ENCODE measurements at places on chromosomes 4 and X.

DNA sequence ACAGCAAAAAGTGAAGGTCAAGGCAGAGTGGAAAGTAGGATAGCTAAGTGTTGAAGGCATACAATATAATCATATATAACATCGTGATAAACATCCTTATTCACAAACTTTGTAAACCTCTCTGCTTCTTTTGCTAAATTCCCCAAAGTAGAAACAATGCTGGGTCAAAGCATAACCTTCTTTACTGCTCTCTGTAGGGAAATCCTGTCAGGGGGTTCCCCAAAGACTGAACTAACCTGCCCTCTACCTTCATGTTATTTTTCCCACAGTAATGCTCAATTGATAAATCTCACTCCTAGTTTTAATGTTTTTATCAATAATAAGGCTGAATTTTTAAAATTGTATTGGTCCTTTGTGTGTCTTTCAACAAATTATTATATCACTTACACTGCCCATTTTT, 55.7 kb downstream of the DCHS2 start:
- DNase-seq = no peak

DNA sequence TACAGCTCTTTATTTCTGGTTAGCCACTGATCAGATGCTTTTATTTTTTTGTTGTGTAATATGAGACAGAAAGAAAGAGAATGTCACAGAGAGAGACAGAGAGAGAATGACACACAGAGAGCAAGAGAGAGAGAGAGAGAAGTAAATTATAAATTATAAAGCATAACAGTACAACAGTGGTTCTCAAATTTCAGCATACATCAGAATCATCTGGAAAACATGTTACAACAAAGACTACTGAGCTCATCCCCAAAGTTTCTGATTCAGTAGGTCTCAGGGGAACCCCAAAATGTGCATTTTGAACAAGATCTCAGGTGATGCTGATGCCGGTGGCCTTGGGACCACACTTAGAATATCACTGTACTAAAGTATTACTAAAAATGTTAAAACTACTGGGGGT, 245.8 kb upstream of the DIAPH2 start:
- no peak for DNase-seq

DNA sequence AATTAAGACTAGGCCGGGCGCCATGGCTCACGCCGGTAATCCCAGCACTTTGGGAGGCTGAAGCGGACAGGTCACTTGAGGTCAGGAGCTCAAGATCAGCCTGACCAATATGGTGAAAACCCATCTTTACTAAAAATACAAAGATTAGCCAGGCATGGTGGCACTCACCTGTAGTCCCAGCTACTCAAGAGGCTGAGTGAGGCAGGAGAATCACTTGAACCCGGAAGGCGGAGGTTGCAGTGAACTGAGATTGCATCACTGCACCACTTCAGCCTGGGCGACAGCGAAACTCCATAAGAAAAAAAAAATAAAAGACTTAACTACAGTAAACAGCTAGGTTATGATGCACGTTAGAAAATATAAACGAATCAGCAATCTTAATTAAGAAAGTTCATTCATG, 216.0 kb upstream of the TEX13C start:
- no peak for DNase-seq

DNA sequence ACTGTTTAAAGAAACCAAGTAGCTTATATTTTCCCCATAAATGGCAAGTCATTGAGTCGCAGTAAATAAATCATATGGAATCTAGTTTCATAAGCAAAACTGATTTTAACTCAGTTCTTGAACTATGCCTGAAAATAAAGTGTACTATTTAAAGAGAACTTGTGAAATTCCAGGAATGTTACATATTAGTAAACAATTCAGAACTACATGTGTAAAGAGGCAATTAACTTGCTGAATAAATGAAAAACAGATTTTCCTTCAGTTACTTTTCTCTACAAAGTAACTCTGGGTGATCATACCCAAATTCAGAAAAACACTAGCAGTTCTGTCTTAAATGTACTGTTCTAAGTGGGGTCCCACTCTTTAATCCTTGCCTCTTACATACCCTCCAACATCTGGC, 236.1 kb upstream of the EDNRA start:
- no peak for DNase-seq

GRCh38 chr4:84726356-84726755, 143.4 kb downstream of the CDS1 start:
- no peak for DNase-seq

GRCh38 chr4:147963839-147964238, 232.0 kb downstream of the ARHGAP10 start:
- no peak for DNase-seq

DNA sequence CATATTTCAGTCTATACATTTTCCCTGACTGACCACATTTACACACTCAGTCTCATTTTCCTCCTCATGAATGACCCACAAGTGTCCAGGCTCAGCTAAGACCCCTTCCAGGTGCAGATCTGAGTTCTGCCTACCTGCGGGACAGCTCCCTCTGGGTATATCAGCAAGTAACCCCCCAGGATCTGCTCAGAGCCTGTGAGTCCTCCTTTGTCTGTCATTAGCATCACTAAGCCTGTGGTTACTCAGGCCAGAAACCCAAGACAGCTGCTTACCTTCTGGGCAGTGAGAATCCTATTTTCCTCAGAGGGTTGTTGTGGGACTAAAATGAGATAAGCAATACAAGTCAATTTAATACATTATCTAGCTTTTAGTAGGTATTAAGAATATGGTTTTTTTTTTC, 487.6 kb upstream of the BOD1L1 start:
- DNase-seq = no peak

- DNase-seq = no peak
These were observed 146.7 kb downstream of the CHIC2 start for GRCh38 chr4:53917729-53918128.

- DNase-seq = no peak
These were observed 4.0 kb downstream of the HERC6 start for GRCh38 chr4:88382621-88383020.

DNA sequence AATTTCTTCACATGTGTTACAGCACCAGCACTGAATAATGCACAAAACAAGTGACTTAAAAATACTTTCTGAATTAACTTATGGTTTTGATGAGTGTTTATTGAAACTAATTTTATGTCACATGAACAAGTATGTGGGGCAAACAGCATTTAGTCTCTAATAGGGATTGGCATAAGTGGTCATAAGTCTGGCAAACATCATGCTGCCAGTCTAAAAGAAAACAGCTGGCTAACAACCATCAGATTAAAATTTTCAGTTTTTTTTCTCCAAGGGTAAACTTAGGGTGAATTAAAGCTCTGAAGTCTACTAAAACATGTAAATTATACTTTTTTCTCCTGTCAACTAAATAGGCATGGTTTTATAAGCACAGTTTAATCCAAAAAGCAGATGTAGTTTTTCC, 1014.2 kb downstream of the FAT4 start:
- no peak for DNase-seq

- no peak for DNase-seq
These were observed 1229.5 kb upstream of the AGA start for GRCh38 chr4:178671766-178672165.

DNA sequence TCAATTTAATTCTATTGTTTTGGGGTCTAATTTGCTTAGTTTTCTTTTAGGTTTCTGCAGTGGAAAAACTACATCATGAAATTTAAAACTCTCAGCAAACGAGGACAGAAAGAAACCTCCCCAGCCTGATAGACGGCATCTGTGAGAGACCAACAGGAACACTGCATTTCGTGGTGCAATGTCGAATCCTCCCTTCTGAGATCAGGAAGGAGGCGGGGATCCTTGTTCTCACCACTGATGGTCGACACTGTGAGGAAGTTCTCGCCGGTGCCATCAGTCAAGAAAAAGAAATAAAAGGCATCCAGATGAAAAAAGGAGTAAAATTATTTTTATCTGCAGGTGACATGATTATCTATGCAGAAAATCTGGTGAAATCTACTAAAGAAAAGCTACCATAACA, 16.5 kb downstream of the GAK start:
- DNase-seq = no peak

GRCh38 chr4:140861359-140862176, 105.4 kb upstream of the TBC1D9 start:
- no peak for DNase-seq

DNA sequence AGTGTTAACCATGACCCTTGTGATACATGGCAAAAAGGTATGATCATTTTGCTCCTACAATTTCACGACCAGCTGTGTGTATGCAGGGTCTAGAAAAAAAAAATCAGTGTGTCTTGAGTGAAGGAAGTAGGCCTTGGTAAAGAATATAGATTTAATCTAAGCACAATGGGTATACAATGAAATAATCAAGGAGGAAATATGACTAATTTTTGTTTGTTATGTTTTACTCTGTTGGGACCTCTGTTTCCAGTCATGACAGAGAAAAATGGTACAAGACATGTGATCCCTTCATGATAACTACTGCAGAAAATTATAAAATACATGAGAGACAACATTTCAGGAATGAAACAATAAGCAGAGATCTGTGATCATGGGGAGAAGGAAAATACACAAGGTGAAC, 835.5 kb downstream of the PDHA2 start:
- DNase-seq = no peak

DNA sequence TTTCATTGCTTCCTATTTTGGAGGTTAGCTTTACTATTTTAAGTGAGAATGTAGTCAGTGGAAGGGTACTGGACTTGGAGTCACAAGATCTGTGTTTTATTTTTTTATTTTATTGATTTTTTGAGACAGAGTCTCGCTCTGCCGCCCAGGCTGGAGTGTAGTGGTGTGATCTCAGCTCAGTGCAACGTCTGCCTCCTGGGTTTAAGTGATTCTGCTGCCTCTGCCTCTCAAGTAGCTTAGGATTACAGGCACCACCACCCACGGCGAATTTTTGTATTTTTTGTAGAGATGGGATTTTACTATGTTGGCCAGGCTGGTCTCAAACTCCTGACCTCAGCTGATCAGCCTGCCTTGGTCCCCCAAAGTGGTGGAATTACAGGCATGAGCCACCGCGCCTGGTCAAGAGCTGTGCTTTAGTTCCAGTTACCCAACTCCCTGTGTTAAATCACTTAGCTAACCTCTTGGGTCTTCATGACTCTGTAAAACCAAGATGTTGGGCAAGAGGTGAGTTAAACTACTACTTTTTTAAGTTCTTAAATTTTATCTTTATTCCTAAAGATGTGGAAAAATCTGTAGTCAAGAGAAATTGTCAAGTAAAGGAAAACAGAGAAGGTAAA, 11.2 kb downstream of the USP9X start:
- DNase-seq = no peak

DNA sequence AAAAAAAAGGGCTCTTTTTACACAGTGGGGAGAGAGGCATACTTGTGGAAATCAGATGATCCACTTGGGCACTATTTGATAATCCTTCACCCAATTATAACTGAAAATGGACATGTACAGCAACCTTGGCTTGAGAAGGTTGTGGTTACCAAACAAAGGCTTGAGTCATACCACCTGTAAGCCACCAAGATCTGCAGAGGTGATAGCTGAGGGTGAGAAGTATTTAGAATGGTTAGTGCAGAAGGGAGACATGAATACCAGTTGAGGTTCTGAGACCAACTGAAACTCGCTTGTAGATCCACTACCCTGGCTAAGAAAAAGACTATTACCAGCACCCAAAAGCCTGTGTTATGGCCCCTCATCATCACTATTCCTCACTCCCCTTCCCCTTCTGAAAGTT, 614.0 kb downstream of the STIM2 start:
- no peak for DNase-seq

- DNase-seq = no peak
These were observed 24.8 kb upstream of the CRMP1 start for GRCh38 chr4:5917672-5918071.

DNA sequence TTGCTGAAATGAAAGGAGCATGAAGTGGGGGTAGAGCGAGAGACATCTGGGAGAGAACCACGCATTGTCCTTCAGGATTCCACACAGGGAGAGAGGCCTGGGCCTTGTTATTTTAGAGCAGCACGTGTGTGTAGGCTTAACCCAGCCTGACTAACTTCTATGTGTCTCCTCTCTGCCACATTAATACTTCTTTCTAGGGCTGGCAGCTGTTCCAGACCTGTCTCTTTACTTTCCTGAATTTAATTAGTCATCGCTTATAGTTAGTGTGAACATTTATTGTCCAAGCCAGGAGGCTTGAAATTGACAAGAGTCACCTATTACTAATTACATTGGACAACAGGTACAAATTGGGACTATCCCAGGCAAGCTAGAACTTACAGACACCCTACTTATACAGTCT, 51.3 kb downstream of the SMAD1 start:
- DNase-seq = no peak

GRCh38 chr4:114267976-114268375, 288.5 kb upstream of the ARSJ start:
- no peak for DNase-seq

- DNase-seq = no peak
These were observed 708.9 kb downstream of the IL1RAPL1 start for GRCh38 chrX:29295987-29296680.

- DNase-seq = no peak
These were observed 95.5 kb upstream of the MSX1 start for GRCh38 chr4:4763822-4764557.

- no peak for DNase-seq
These were observed 534.2 kb downstream of the RAB28 start for GRCh38 chr4:12949719-12950490.

- no peak for DNase-seq
These were observed 6.2 kb downstream of the CHIC2 start for GRCh38 chr4:54058171-54058570.

DNA sequence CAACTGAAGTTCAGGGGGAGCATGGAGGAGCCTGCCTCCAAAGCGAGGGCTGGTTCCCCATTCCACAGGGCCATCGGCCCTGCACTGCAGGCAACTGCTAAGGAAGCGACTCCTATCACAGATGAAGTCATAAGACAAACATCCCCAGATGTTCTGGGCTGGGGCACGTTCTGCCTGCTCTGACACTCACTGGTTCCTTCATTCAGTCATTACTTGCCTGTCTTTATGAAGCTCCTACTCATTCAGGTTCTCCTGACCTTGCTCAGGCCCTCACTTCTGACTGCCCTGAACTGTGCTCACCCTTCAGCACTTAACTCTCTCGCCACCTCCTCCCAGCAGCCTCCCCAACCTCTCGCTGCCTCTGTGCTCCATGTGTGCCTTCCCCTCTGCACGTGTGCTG, 2.5 kb upstream of the SLC2A9 start:
- no peak for DNase-seq

GRCh38 chrX:443536-444210, 57.0 kb upstream of the PPP2R3B start:
- no peak for DNase-seq

- DNase-seq = no peak
These were observed 186.1 kb downstream of the ATOH1 start for GRCh38 chr4:94014484-94015136.

Measured in stimulated activated CD4-positive, alpha-beta T cell treated with anti-CD3 and anti-CD28 coated beads, Interleukin-15, amount 100 ng/mL, for 1 hour (primary cell).